ENCODE measurements at places on chromosomes 12 and 14.

- DNase-seq, result no peak
Measured at GRCh38 chr14:90732718-90733117, 83.5 kb downstream of the TTC7B start.

- DNase-seq, result no peak
Measured at GRCh38 chr12:130218682-130219081, 56.4 kb downstream of the FZD10 start.

GRCh38 chr12:68406134-68406576 is 74.0 kb upstream of the MDM1 start:
- DNase-seq, result no peak

GRCh38 chr12:12990700-12991468 is 9.2 kb downstream of the HEBP1 start:
- DNase-seq, result no peak

DNA sequence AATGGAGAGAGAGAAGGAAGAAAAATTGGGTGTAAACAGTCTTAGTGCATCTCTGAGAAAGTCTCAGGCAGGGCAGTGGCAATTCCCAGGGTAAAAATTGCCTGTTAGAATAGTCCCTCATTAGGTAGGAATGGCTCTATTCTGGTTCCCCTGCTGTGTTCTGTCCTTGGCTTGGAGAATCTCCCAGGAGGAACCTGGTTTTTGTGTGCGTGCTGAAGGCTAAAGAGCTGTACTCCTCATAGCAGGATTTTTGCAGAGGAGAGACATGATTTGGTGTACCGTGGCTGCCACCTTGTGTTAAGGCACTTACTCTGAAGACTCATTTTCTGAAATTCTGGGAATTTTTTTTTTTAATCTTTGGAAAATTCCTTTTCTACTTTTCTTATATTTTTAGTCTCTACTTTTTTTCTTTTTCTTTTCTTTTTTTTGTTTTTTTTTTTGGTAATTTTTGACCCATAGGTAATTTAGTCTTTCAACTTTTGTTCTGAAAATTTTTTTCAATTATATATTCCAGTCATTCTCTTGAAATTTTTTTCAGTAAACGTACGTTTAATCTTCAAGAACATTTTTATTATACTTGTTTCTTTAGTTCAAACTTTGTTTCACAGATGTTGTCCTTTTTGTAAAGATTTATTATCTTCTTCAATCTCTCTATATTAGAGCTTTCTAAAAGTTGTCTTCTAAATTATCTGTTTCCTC is 63.8 kb downstream of the FBXO33 start:
- peak; percentile 42 for DNase-seq

DNA sequence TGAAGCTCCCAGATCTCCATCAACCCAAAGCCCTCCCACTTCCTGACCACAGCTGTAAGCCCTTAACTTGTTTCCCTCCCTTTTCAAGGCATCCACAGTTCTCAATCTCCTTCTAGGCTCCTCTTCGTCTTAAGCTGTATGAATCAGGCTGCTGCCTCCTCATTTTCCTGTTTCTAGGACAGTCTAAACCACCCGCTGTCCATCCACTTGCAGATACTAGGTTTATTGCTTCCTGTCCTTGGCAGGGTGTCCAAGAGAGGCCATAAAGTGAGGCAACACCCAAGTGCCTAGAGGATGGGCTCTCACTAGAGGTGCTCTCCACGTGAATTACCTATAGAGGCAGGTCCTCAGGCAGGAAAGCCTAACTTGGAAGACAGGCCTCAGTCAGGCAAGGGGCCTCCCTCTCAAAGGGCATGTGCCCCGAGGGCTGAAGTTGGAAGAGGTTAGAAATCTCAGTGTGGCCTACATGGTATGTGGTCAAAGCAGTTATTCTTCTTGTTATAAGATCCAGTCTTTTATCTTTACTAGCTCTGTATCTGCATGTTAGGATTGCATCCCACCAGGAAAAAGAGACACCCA is 8.8 kb upstream of the TMEM106C start:
- no peak for DNase-seq

DNA sequence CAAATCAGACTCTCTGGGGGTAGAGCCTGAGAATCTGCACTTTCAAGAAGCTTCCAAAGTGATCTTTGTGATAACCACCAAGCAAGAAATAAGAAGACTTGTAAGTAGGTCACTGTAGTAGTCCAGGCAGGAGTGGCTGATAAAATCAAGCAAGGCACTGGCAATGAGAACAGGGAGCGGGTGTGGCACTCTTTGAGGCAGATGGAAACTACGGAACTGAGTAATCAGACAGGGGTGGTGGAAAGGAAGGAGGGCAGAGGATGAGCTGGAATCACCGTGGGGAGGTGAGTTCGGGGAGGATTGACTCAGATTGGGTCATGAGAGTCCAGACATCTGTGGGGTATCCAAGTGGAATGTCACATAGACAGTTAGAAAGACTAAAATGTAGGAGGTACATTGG is 44.4 kb upstream of the PLXNC1 start:
- DNase-seq, result no peak
